ENCODE measurements at places on chromosomes 6 and 20.

DNA sequence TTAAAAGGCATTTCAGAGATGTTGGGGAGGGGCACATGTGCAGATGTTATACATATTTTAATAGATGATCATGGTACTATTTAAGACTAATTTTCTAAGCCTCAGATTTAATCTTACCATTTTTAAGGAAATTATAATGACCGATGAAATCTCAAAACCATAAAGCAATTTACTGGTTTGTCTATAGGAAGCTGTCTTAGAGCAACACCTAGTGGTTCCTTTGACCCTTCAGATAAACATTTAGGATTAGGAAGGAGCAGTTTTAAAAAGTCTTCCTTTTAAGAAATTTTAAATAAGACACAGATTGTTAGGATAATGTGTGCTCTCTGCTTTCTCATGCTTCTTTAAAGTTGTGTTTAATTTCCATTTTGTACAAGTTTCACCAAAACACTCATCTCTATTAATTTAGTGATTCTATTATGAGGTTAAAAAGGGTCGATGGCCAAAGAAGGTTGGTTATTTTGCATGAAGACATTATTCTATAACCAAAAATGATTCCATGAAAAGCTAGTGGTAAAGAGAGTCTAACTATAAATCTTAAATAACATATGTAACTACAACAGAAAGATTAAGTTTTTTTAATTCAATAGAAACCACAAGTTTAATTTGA is 376.4 kb downstream of the HACE1 start:
- no peak for DNase-seq

DNA sequence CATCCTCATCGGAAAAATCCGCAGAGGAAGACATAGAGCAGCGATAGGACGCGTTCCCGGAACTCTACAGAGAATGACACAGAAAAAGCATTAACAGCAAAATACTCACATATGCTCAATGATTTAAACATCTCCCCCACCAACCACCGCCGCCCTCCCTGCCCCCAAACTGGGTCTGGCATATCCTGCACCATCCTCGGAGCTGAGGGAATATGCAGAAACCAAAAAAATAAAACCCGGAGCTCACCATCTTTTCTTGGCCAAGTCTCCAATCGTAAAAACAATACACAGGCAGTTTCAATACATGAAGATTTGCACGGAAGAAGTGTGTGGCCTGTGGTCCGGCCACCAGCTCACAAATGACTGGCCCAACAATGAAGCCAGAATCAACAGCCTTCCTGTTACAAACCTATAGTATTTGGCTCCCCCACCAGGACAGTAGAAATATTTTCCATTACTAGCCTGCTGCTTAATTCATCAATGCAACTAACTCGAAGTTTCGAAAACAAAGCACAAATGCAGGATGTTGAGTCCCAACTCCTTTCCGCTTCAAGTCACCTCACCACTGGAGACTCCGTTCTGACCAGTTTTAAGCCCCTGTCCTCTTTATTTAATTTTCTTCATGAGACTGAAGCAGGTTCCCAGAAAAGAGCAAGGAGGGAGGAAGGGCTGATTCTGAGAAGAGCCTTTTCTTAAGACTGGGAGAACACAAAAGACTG is 103.2 kb upstream of the BEND6 start:
- peak; percentile 67 for DNase-seq

DNA sequence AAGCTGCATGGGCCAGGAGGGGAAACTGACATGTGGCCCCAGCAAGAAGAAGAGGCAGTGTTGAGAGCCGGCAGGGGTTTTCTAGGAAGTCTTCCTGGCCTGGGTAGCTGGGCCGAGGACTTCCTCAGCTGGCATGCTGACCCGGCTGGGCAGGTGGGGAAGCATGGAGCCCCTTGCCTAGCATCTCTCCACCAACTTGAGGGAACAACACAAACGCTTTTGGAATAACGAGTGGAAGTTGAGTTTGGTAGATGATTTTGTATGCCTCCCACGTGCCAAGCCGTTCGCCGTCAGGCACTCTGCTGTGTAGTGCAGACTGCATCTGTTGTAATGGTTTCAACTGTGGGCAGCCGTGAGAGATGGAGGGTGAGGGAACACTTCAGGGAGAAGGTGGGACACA is 7.3 kb downstream of the TMEM181 start:
- no peak for DNase-seq

- no peak for DNase-seq
Measured at GRCh38 chr6:95681736-95682135, 104.4 kb downstream of the MANEA start.

DNA sequence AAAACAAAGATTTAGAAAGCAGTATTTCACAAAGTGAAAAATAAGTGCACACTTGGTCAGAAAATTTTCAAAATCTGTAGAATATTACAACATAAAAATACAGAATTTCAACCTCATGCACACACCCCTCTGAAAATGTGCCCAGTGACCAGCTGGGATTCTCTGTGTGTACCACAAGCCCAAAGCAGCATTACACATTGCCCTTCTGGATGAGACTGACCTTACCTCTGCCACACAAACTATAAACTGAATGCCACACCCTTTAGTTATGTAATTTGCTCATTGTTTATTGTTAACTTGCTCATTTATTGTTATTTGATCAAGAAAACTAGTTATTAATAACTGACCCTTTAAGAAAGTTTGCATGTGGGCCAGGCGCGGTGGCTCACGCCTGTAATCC is 303.0 kb downstream of the FOXC1 start:
- DNase-seq, result no peak

DNA sequence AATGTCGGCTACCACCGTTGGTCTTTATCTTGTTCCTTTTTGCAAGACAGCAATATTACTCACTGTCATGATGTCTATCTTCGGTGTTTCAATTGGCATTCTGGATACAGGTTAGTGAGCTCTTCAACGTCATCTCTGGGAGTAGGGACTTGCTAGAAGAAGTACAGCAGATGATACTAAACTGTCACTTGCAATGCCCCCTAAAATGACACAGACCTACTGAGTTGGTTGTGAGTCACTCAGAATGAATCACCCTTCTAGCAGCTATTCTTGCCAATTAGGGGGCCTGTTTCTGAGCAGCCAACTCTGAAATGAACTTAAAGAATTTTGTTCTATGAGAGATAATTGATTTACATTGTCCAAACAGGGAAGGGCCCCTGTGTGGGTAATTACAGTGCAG is 176.5 kb downstream of the SLC16A10 start:
- no peak for DNase-seq

GRCh38 chr20:54014293-54014926 is 56.0 kb downstream of the BCAS1 start:
- DNase-seq, result no peak

DNA sequence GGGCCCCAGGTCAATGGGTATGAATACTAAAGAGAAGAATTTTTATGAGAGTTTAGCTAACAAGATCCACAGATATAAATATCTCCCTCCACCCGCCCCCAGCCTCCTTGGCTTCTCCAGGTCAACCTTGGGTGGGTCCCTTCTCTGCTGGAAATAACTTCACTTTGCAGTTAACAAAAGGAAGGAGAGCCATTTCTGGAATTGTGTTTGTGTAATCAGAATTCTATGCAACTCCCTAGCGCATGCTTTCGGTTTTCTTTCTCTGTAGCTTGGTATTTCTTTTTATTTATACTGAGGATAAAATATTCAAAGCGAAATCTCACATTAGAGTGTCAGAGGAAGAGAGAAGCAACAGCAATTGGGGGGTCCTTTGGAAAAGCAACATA is 27.1 kb downstream of the RIPOR2 start:
- DNase-seq, result no peak

DNA sequence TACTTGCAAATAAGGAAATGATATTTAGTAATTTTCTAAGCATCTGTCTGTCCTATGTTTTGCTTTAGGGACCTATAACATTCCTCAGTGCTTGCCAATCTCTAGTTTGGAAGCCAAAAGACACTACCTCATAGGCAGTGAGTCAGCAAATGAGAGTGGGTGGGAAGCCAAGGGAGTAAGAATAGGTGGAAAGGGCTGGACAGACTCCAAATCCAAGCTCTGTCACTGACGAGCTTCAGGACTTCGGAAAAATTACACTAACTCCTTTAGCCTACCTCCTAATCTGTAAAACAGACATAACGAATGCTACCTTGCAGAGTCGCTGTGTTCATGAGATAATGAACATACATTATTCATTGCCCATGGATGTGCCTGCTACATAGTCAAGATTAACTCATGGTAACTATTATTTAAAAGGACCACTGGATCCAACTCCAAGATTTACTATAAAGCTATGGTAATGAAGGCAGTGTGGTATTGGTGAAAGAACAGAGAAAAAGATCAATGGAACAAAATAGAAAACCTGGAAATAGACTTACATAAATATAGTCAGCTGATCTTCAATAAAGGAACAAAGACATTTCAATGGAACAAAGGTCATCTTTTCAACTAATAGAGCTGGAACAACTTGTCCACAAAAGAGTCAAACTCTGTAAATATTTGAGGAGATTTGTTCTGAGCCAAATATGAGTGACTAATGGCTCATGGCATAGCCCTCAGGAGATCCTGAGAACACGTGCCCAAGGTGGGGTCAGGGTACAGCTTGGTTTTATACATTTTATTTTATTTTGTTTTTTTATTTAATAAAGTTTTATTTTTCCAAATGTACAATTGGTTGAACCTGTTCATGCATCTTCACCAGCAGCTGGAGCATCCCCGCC is 64.1 kb downstream of the FAM50B start:
- no peak for DNase-seq

- no peak for DNase-seq
Measured at GRCh38 chr20:3433744-3434143, 26.3 kb upstream of the DNAAF9 start.

GRCh38 chr6:146300521-146300920 is 243.1 kb upstream of the RAB32 start:
- DNase-seq, result no peak

Measured in GM13977 (cell line).